Bone marrow (tissue), 2 donors: ENCODE measurements at places on chromosomes 11 and 22.

- peak; percentile 63 for DNase-seq
Measured at GRCh38 chr11:88420165-88420791, 82.7 kb upstream of the CTSC start.

DNA sequence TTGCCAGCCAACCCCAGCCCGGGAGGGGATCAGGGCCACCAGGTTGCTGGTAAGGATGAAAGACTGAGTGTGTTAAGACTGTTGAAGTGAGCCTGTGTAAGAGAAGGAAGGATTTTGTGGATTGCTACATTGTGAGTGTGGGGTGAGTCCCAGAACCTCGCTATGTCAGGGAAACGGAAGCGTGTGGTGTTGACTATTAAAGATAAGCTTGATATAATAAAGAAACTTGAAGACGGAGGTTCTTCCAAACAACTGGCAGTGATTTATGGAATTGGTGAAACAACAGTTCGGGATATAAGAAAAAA, 627 bp downstream of the JRKL start:
- DNase-seq, result peak; percentile 37

- DNase-seq, result no peak
Measured at GRCh38 chr11:65353900-65354264, 669 bp upstream of the TIGD3 start.

DNA sequence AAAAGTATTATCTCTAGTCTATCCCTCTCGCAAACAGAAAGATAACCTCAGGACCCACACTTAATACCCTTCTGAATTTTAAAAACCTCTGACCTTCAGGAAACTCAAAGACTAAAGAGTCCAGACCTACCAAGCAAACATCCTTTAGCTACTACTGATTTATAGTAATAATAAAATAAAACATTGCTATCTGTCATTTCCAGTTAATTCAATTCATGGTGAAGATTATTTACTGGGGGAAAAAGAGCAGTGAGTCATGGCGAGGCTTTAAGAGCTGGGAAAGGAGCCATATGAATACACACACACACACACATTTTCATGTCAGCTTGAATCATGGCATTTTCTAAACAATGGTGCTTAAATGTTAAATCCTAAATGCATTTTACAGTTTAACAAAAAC, 87.1 kb downstream of the FAM76B start:
- DNase-seq, result peak; percentile 36

- no peak for DNase-seq
Measured at GRCh38 chr22:42979606-42980005, 35.3 kb downstream of the PACSIN2 start.

DNA sequence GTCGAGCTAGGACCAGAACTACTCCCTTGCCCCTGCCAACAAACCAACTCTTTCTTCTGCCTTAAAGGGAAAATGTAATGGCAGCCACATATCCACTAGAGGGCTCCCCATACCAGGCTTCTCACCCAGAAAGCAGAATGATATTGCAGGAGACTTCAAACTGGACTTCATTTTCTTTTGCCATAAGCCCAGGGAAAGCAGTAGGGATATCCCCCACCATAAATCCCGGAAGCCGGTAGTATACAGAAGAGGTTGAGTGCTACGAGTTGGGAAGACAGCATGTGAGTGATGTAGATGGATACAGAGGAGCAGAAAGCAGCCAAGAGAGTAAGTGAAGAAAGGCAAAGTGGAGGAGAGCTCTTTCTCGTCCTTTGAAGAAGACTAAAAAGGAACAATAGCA, 12.1 kb downstream of the PLAAT5 start:
- DNase-seq, result no peak

- DNase-seq, result peak; percentile 52
Measured at GRCh38 chr11:120172054-120172911, 34.4 kb upstream of the TRIM29 start.
